ENCODE measurements at places on chromosomes 6 and 20. TPM values are rescaled to one million over a fixed set of nuclear protein-coding genes. Genes with fewer than 3 reads are reported as not detected.
A peak's percentile ranks its signal among the peaks of the same experiment; 100 is the strongest.

DNA sequence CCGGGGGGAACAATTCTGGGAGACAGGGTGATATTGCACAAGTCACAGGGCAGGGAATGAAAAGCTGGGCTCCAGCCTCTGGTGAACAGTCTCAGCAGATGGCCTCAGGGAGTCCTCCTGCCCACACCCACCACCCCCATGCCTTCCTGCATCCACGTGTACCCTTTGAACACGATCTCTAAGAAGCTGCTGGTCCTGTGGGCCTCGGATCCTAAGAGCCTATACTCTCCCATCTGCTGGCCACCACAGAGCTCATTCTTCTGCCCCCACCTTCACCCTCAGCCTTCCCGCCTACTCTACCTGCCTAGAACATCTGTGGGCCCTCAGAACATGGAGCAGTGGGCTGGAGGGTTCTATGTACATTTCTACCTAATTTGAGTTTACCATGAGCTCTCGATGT lies 60.3 kb downstream of the TRERF1 start:
- H3K4me3 ChIP-seq: no peak overlapping the region
- H3K27ac ChIP-seq: no peak overlapping the region
- H3K27me3 ChIP-seq: no peaks in the 10 kb centered on the region
- no peaks in the 10 kb centered on the region for H3K36me3 ChIP-seq
- DNase-seq: no peak

- H3K4me1 ChIP-seq: no peaks in the 10 kb centered on the region
- no peaks in the 10 kb centered on the region for H3K36me3 ChIP-seq
Measured at GRCh38 chr6:83086751-83087150, 19.3 kb downstream of the DOP1A start.

- no peaks in the 10 kb centered on the region for H3K4me1 ChIP-seq
- no peak for DNase-seq
- no peak overlapping the region for H3K4me3 ChIP-seq
- H3K27me3 ChIP-seq: no peaks in the 10 kb centered on the region
Measured at GRCh38 chr20:1952737-1953530, 40.9 kb downstream of the PDYN start.

IP6K3 gene
- total RNA-seq: 29.9 TPM

CST7 gene
- total RNA-seq: 3.2 TPM

DNA sequence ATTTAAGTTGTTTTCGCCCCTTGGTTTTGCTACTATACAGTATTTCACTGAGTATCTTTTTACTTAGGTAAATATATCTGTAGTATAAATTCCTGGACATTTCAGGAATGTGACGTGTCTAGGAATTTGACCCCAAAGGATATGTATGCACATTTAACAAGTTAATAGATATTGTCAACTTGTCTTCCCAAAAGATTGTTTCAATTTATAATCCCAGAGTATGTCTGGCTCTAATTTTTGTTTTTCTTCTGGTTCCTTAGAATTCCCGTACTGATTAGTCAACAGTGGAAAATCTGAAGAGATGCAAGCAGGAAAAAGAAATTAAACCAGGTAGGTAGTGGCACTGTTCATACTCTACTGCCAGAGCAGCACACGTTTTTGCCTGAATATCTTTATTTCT lies 7.2 kb downstream of the PKIG start:
- no peak overlapping the region for H3K4me3 ChIP-seq
- H3K4me1 ChIP-seq: no peaks in the 10 kb centered on the region
- peaks cover 35% of the 10 kb centered on the region for H3K36me3 ChIP-seq
- DNase-seq: no peak
- H3K27ac ChIP-seq: no peak overlapping the region

DNPH1 gene
- 38.4 TPM for total RNA-seq

DNA sequence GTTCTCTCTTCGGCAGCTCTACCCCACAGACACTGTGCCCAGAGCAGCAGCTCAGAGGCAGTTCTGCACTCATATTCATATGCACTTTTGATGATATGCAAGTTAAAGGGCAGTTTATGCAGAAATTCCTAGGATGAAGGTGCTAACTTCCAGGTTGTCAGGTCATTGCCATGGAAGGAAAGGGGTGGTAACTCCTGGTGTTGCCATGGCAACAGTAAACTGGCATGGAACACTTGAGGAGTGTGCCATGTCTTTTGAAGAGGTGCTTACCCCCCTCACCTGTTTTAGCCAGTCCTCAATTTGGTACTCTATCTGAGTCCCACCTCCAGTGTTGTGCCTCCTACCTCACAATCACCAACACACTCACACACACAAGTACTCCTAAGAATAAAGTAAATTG lies 539.4 kb upstream of the BTBD3 start:
- H3K27me3 ChIP-seq: no peaks in the 10 kb centered on the region
- H3K36me3 ChIP-seq: no peaks in the 10 kb centered on the region
- DNase-seq: no peak

DNA sequence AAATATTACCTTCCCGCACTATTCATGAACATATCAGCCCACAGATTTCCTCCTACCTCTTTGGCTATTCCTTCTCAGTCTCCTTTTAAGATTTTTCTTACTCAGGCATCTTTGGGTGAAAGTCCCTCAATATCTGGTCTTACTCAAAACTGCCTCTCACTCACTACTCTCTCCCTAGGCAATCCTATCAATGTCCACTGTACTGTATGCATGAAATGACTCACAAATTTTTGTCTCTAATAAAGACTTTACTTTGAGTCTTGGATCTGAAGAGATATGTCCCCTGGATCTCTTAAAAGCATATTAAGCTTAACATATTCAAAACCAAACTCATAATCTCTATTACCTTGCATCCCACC lies 24.4 kb downstream of the IL22RA2 start:
- no peaks in the 10 kb centered on the region for H3K4me1 ChIP-seq
- DNase-seq: no peak
- H3K27me3 ChIP-seq: no peaks in the 10 kb centered on the region
- H3K27ac ChIP-seq: no peak overlapping the region
- no peaks in the 10 kb centered on the region for H3K36me3 ChIP-seq

GRCh38 chr6:2658788-2659187 lies 91.9 kb downstream of the MYLK4 start:
- no peaks in the 10 kb centered on the region for H3K36me3 ChIP-seq
- H3K4me3 ChIP-seq: no peak overlapping the region
- H3K4me1 ChIP-seq: no peaks in the 10 kb centered on the region
- no peaks in the 10 kb centered on the region for H3K27me3 ChIP-seq

- H3K27me3 ChIP-seq: no peaks in the 10 kb centered on the region
- no peaks in the 10 kb centered on the region for H3K36me3 ChIP-seq
- peaks cover 8% of the 10 kb centered on the region for H3K4me1 ChIP-seq
- no peak overlapping the region for H3K27ac ChIP-seq
- DNase-seq: no peak
Measured at GRCh38 chr6:49468042-49468441, 4.9 kb downstream of the CENPQ start.

GRCh38 chr6:131107151-131107550 lies 28.1 kb upstream of the AKAP7 start:
- H3K27ac ChIP-seq: no peak overlapping the region
- H3K4me3 ChIP-seq: no peak overlapping the region
- H3K27me3 ChIP-seq: no peaks in the 10 kb centered on the region
- no peaks in the 10 kb centered on the region for H3K36me3 ChIP-seq
- DNase-seq: no peak
- H3K4me1 ChIP-seq: no peaks in the 10 kb centered on the region

NKAIN4 gene
- total RNA-seq: not detected

GRCh38 chr6:83707829-83708545 lies 914 bp downstream of the SNAP91 start:
- peaks cover 11% of the 10 kb centered on the region for H3K27me3 ChIP-seq
- peak overlapping the region; percentile 55 for H3K4me3 ChIP-seq
- no peak overlapping the region for H3K27ac ChIP-seq
- H3K36me3 ChIP-seq: no peaks in the 10 kb centered on the region

DNA sequence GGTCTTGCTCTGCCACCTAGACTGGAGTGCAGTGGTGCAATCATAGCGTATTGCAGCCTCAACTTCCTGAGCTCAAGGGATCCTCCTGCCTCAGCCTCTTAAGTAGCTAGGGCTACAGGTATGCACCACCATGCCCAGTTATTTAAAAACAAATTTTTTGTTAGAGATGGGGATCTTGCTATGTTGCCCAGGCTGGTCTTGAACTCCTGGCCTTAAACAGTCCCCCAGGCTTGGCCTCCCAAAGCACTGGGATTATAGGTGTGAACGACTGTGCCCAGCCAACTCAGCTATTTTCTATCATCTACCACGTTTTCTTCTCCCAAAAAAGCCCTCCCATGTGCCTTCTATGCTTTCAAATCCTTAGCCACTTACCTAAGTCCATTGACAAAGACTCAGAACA lies 243.7 kb upstream of the SOX4 start:
- no peaks in the 10 kb centered on the region for H3K36me3 ChIP-seq
- H3K27me3 ChIP-seq: no peaks in the 10 kb centered on the region
- H3K27ac ChIP-seq: no peak overlapping the region
- no peaks in the 10 kb centered on the region for H3K4me1 ChIP-seq
- no peak for DNase-seq

DNA sequence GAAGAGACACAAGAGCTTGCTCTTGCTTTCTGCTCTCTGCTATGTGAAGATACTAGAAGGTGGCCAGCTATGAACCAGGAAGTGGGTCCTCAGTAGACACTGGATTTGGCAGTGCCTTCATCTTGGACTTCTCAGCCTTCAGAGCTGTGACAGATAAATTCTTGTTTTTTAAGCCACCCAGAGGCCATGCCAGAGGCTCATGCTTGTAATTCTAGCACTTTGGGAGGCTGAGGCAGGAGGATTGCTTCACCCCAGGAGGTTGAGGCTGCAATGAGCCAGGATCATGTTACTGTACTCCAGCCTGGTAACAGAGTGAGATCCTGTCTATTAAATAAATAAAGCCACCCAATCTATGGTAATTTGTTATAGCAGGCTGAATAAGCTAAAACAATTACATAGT lies 185.5 kb upstream of the SALL4 start:
- H3K36me3 ChIP-seq: no peaks in the 10 kb centered on the region
- no peak for DNase-seq
- H3K4me3 ChIP-seq: no peak overlapping the region

DNA sequence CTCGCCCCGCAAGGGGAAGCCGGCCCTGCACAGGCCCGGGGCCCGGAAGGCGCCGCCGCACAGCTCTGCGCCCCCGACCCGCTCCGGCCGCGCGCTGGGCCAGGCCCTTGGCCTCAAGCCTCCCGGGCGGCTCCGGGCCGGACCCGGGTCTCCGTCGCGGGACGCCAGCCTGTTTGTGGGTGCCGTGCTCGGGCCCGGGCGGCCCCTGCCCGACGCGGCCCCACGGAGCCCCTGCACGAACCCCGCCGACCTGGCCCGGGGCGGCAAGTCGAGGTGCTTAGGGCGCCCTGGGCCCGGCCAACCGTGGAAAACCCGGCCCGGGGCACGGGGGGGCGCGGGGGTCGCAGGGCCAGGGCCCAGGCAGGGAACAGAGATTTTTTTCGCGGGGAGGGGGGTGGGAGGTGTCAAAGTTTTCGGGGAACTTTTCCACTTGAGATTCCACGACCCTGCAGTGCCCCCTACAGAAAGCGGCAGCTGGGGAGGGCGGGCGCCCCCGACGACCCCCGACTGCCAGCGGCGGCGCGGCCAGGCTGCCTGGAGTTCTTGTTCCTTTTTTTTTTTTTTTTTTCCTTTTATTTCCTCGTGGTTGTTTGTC lies 805 bp upstream of the STX16 start:
- DNase-seq: peak; percentile 34
- H3K4me1 ChIP-seq: no peaks in the 10 kb centered on the region
- H3K36me3 ChIP-seq: no peaks in the 10 kb centered on the region
- no peaks in the 10 kb centered on the region for H3K27me3 ChIP-seq
- H3K27ac ChIP-seq: peak overlapping the region; percentile 96
- peak overlapping the region; percentile 97 for H3K4me3 ChIP-seq

DACT2 gene
- 2.0 TPM for total RNA-seq

DNA sequence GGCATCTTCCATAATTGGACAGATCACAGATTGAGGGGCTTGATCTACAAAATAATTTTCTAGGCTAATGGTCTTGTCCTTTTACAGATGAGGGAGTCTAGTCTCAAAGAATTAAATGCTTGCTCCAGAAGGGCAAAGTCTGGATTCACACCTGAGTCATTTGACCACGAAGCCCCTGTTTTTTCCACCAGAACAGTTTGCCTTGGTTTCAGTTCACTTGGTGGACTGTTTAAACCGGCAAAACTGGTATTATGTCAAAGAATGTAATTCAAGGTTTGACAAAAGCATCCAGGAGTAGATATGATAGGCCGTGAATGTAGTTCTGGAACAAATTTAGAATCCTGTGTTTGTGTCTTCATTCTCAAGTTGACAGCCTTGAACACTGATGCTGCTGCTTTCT lies 3.3 kb downstream of the MYO6 start:
- H3K4me1 ChIP-seq: peaks cover 18% of the 10 kb centered on the region
- no peaks in the 10 kb centered on the region for H3K36me3 ChIP-seq
- H3K4me3 ChIP-seq: no peak overlapping the region
- no peak overlapping the region for H3K27ac ChIP-seq

DNA sequence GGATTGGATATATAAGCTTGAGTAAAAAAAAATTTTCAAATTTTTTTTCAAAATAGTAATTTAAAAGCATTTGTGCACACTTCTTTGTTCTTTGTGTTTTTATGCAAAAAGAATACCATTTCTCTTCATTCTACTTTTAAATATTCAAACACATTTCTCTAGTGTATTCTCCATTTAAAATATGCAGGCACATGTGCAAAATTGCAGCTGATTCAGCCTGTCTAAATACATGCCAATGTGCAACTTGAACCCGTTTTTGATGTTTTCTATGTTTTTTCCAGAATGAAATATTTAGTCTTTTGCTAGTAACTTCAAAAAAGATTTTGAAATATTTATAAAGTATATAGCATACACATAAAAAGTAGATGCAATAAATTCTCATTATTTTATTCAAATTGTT lies 411.8 kb downstream of the MMUT start:
- DNase-seq: no peak
- no peaks in the 10 kb centered on the region for H3K27me3 ChIP-seq
- no peak overlapping the region for H3K27ac ChIP-seq

SFTA2 gene
- not detected for total RNA-seq

UNC5CL gene
- total RNA-seq: 0.43 TPM

GRCh38 chr20:8587251-8587650 lies 455.2 kb downstream of the PLCB1 start:
- no peak overlapping the region for H3K27ac ChIP-seq
- no peak for DNase-seq
- no peak overlapping the region for H3K4me3 ChIP-seq
- no peaks in the 10 kb centered on the region for H3K27me3 ChIP-seq
- no peaks in the 10 kb centered on the region for H3K36me3 ChIP-seq

DNA sequence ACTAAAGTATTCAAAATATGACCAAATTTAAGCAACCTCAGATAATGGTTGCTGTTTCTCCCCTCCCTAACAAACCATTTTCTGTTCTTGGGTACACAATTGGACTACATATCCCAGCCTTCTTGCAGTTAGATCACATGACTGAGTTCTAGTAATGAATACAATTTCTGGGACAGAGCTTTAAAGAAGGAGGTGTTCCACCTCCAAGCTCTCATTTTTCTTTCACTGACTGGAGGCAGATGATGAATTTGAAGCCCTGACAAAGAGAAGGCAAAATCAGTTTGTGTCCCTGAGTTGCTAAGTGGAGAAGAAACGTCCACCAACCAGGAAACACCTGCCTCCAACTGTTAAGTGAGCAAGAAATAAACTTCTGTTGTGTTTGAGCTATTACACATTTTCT lies 117.2 kb downstream of the LCA5 start:
- no peaks in the 10 kb centered on the region for H3K36me3 ChIP-seq
- H3K27ac ChIP-seq: no peak overlapping the region
- H3K4me3 ChIP-seq: no peak overlapping the region
- H3K4me1 ChIP-seq: peaks cover 7% of the 10 kb centered on the region
- DNase-seq: no peak
- no peaks in the 10 kb centered on the region for H3K27me3 ChIP-seq

All from right atrium auricular region (tissue), 2 donors.